Regular cardiac myocyte (primary cell): ENCODE measurements at places on chromosomes 4 and X. TPM values are rescaled to one million over a fixed set of nuclear protein-coding genes. Genes with fewer than 3 reads are reported as not detected.

The AADAT gene
- 2.0 and 3.8 TPM in 2 replicates for total RNA-seq

The TRPC3 gene
- under 0.01 and 0.19 TPM in 2 replicates for total RNA-seq

The GUF1 gene
- total RNA-seq, result 14.7 and 18.4 TPM in 2 replicates

The TMEM31 gene
- not detected in 2 replicates for total RNA-seq

The XAGE1A gene
- total RNA-seq, result not detected in 2 replicates

The ASB11 gene
- total RNA-seq, result not detected in 2 replicates

The MAOA gene
- total RNA-seq, result 4.6 and 11.0 TPM in 2 replicates

The ADH4 gene
- 0.28 TPM in 1 of 2 replicates, not detected in the other for total RNA-seq

The PRSS12 gene
- total RNA-seq, result 9.3 and 14.6 TPM in 2 replicates

The GSPT2 gene
- total RNA-seq, result 5.4 and 6.3 TPM in 2 replicates

The F11 gene
- total RNA-seq, result not detected in 2 replicates

The GSX2 gene
- total RNA-seq, result under 0.01 TPM in 1 of 2 replicates, not detected in the other

The NR3C2 gene
- 3.3 and 8.5 TPM in 2 replicates for total RNA-seq

The ARHGAP6 gene
- total RNA-seq, result 4.4 and 4.8 TPM in 2 replicates

The UGDH gene
- total RNA-seq, result 171 and 723 TPM in 2 replicates

The GAGE12E gene
- total RNA-seq, result not detected in 2 replicates

The LRRC66 gene
- total RNA-seq, result 0.28 and 0.38 TPM in 2 replicates

The FGFR3 gene
- 0.56 and 1.7 TPM in 2 replicates for total RNA-seq

The TMPRSS11D gene
- total RNA-seq, result not detected in 2 replicates

The SSX4 gene
- total RNA-seq, result not detected in 2 replicates

The EMCN gene
- total RNA-seq, result 2.5 and 6.5 TPM in 2 replicates

The ARMCX1 gene
- total RNA-seq, result 45.4 and 63.1 TPM in 2 replicates

The CYLC1 gene
- not detected in 2 replicates for total RNA-seq

The BST1 gene
- 6.7 and 39.5 TPM in 2 replicates for total RNA-seq

The GRID2 gene
- 0.58 and 0.85 TPM in 2 replicates for total RNA-seq

The ETDA gene
- total RNA-seq, result not detected in 2 replicates

The PDCL2 gene
- not detected in 2 replicates for total RNA-seq

The HSFX4 gene
- total RNA-seq, result not detected in 2 replicates
